ENCODE measurements at places on chromosomes 3 and 15. TPM values are rescaled to one million over a fixed set of nuclear protein-coding genes. Genes with fewer than 3 reads are reported as not detected.

DNA sequence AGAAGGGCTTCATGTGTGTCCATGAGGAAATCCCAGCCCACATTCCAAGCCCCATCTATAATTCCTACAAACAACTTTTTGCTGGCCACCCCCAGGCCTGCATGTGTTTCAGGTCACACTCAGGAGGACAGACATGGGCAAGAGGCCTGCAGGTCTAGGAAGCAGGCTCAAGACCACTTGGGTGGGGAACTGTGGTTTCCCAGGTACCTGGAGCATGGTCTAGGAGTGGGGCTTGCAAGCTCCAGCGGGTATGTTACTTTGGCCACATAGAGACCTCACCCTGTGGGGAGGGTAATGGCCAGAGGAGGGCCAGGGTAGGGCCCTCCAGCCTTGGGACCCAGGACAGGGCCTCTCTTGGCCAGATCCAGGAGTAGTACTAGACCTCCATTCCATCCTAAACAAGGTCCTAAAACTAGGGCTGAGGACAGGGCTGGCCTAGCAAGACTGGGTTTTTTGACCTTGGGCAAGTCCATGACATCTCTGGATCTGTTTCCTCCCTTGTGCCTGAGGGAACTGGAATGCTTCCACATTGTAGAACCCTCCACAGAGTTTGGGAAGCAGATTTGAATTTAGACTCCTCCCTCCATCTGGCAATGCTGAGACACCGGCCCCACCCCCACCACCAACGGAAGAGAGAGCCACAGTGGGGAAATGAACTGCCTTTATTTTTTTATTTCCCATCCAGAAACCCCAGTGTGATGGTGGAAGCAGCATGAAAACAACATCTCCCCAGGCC lies 22.3 kb downstream of the EAF1 start:
- DNase-seq: no peak

DNA sequence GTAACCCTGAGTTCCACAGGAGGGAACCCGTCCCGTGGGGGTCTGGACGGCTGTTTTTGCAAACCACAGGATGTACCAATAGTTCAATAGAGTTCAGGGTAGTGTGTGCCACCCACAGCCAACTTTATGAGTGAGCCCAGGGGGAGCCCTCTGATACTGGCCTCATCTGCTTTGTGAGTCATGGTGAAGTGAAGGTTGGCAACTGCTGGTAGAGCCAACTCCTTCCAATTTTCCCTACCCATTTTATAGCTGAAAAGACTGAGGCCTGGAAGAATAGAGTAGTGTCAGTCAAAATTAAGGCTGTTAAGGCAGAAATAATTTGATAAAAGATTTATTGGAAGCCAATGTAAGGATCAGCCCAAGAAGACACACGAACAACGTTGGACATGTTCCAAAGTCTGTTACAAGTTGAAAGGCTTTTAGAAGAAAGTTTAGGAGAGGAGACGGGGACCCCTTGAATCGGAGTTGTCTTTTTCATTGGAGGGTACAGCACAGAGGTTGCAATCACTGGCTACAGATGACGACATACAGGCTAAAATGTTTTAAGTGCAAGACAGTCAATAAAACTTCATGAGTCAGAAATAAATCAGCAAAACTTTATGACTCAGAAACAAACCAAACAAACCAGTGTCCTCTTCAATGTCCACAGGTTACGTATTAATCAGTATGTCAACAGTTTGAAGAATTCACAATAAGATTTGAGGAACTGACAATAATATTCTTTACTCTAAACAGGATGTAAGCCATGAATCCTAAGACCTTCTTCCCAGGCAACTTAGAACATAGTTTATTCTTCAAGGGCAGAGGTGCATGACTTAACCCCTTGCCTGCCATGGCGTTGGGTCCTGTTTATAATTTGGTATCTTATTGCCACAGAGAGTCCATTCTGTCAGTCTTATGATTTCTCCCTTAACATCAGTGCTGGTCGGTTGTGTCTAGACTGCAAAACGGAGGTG lies 62.9 kb upstream of the NR2E3 start:
- DNase-seq: no peak

Gene CALML4
- 1.0 TPM for total RNA-seq

- no peak for DNase-seq
Observed at GRCh38 chr3:184228376-184229137, 828 bp upstream of the VWA5B2 start.

Gene CTXN2
- not detected for total RNA-seq

DNA sequence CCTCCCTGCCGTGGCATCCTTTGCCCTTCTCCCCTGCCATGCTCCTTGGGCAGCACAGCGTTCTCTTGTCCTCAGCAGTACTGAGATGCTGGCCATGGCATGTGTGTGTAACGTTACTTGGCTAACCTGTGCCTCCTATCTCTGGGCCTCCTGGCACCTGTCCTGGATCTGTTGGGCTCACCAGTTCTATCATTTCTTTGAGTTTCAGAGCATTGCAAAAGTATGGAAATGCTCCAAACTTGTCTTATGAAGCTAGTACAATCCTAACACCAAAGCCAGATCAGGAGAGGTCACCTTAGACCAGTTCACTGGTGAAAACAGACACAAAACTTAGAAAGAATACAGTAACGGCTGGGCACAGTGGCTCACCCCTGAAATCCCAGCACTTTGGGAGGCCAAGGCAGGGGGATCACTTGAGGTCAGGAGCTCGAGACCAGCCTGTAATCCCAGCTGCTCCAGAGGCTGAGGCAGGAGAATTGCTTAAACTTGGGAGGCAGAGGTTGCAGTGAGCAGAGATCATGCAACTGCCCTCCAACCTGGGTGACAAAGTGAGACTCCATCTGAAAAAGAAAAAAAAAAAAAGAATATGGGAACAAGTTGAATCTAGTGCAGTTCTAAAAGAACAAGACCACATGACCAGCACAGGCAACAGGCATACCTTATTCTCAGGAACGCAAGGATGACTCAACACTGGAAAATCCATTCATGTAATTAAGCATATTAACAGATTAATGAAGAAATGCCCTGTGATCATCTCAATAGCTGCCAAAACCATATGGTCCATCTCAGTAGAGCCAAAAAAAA lies 62.4 kb upstream of the TRPM1 start:
- DNase-seq: no peak

- DNase-seq: no peak
Observed at GRCh38 chr15:83323296-83323711, 38.8 kb upstream of the BNC1 start.

DNA sequence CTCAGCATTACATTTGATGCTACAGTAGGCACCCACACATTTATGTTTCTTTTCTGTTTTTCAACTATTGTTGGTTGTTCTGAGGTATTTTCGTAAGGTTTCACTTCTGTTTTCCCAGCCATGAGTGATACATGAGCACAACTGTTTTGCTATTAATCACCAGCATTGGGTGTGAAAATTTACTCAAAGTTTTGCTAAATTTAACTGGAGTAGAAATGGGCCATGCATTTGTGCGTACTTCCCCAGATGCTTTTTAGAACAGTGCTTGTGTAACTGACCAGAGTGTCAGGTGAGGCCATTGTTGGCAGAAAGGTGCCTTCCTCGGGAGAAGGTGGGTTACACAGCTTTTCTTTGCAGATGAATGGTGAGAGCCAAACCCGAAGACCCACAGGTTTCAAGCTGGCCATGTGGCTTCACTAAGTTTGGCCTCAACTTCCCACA lies 70.4 kb downstream of the ST6GAL1 start:
- DNase-seq: no peak

DNA sequence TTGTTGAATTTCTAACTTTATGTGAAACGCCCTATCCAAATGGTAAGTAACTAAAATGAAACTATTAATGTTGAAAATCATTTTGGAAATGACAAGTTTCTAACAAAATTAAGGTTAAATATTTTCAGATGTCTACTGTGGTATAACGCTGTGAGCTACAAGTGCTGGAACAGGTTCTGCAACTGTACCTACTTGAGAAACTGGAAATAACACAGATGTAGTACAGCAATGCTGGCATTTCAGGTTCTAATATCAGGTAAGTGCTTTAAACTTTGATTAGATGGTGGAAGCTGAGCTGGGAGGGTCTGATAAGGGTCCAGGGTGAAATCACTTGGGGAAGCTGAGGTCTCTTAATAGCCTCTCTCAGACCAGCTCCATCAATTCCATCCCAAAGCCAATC lies 315.1 kb downstream of the STXBP5L start:
- DNase-seq: no peak

Gene HOMER2
- total RNA-seq: 101 TPM

GRCh38 chr3:129435367-129435766 lies 4.4 kb downstream of the MBD4 start:
- DNase-seq: no peak

DNA sequence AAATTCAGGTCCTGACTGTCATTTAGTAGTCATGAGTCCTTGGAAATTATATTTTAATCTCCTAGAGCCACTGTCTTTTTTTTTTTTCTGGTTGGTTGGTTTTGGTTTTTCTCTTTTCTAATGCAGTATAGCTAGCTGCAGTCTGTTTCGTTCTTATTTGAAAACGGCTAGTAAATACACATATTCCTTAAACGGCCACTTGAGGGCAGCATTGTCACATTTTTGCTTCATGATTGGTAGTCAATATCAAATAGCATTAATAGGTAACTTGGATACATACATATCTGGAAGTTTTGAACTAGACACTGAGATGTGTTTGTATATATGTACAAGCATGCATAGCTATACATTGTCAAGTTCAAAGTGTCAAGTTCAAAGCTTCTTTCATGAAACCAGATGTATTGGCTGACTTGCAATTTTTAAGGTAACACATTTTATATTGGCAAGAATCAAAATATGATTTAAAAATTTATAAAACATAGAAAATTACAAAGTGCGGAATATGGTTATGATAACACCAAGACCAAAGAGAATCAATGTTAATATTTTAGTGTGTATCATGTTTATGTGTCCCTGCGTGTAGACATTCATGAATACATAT lies 22.5 kb downstream of the GABRA5 start:
- no peak for DNase-seq

GRCh38 chr3:72487078-72487765 lies 361.0 kb downstream of the SHQ1 start:
- peak; percentile 77 for DNase-seq

Gene ABCC5
- 94.2 TPM for total RNA-seq

- DNase-seq: no peak
Observed at GRCh38 chr15:86690566-86690965, 610.9 kb downstream of the AGBL1 start.

Gene ACOX2
- total RNA-seq: 10.2 TPM

GRCh38 chr15:101177866-101178265 lies 74.0 kb downstream of the CHSY1 start:
- DNase-seq: no peak

- no peak for DNase-seq
Observed at GRCh38 chr15:66834881-66835878, 133.1 kb downstream of the SMAD6 start.

DNA sequence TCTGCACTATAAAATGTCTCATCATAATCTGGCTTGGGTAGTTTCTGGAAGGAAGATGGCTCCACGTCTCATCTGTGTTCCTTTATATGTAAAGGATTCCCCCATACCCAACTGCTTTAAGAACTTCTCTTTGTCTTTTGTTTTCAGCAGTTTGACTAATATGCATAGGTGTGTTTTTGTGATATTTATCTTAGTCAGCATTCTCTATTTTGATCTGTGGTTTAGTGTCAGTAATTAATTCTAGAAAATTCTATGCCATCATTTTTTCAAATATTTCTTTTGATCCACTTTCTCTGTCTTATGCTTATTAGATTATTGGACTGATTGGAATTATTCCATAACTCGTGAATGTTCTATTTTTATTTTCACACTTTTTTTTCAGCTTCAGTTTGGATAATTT lies 286.3 kb upstream of the THRB start:
- DNase-seq: no peak

DNA sequence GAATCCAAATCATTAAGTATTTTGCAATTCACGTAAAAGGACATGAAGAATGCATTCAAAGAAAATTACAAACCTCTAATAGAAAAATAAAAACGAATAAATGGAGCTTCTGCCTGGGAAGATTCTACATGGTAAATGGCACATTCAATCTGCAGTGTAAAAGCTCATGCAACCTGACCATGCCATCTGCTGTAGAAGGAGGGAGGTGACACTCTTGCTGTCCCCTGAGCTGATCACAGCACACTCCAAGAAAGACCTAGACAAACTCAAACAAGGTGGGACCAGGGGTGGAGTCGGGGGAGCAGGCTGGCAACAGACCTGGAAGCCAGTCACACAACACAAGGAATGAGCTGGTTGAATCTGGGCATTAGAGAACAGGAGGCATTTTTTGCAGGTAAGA lies 101.8 kb downstream of the BDH1 start:
- DNase-seq: no peak

Data from psoas muscle (tissue), 8 donors.